Hematopoietic multipotent progenitor cell treated with erythropoietin and hydrocortisone succinate and interleukin-3 and kit ligand, for 15 days (in vitro differentiated cells): ENCODE measurements at places on chromosomes 3 and 15.

DNA sequence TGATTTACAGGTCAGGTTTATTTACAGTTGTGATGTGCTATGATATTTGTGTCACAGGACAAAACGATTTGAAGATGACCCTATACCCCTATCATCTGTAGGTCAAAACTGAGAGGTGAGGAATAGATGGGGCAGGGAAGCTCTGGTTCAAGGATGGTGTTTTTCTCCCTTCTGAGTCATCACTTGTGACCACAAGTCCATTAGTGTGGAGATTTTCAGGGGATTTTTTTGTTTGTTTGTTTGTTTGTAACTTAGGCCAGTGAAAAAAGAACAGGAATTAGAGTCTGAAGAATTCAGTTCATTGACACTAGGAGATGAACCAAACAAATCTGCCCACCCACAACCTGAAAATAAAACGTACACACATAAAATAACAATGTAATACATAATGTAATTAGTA is 62.7 kb upstream of the FAM98B start:
- no peak for DNase-seq

GRCh38 chr3:40167958-40168357 is 141.5 kb upstream of the EIF1B start:
- DNase-seq: no peak

- DNase-seq: no peak
These were observed 27.9 kb downstream of the PLCL2 start for GRCh38 chr3:16912400-16913263.

DNA sequence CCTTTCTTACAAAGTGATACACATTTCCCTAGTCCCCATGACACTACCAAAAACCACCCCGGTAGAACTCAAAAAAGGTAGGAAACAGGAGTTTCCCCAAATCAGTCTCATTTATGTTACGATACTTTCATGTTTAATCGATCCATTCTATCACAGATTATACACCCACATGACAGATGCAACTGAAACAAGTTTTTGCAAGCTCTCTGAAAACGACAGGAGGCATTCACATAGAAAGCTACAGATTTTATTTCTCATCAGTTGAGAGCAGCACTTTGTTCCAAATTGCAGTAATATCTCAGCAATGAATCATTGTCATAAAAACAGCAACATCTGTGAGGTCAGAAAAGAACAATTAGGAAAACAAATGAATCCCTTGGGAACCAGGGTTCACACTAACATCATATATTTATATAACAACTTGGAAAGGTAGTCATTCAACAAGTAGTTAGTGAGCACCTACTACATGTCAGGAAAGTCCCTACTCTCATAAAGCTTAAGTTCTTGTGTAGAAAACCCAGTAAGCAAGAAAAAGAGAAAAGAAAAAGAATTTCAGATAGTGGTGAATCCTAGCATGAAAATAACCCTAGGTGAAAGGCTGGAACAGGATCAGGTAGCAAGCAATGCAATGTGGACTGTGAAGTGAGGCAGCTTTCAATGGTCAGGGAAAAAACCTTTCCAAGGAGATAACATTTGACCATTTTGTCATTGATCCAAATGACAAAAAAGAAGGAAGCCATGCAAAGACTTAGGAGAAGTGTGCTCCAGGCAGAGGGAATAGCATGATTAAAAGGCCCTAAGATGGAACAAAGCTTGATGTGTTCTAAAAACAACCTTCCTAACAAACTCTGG is 8.3 kb downstream of the PLD1 start:
- no peak for DNase-seq

- DNase-seq: no peak
These were observed 38.4 kb downstream of the RFX7 start for GRCh38 chr15:56205061-56205876.

GRCh38 chr3:4584456-4585249 is 91.5 kb downstream of the ITPR1 start:
- peak; percentile 33 for DNase-seq

DNA sequence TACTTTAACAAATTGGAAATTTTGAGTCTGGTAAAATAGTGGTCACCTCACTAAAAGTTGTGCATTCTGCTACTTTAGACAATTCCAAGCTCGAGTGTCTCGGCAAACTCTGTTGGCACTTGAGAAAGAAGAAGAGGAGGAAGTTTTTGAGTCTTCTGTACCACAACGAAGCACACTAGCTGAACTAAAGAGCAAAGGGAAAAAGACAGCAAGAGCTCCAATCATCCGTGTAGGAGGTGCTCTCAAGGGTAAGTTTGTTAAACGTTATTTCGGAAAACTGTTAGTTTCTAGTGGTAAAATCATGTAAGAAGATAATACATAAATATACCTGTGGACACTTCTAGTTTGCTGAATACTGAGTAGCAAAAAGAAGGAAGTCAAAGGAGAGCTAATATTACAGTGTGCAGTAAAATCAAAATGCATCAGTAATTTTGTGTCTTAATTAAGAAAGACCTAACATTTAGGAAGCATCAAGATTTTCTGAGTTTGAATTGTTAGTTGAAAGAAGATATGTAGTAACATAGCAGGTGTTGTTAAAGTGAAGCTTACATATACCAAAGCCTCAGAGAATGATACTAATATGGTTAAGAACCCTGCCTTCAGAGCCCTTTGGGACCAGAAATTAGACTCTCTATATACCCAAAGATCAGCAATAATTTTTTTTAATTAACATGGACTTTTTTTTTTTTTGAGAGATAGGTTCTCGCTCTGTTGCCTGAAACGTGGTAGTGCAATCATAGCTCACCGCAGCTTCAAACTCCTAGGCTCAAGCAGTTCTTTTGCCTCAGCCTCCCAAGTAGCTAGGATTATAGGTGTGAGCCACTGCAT is 23.0 kb downstream of the BUB1B start:
- no peak for DNase-seq
